ENCODE measurements at places on chromosomes 2 and 18.

- peak; percentile 82 for DNase-seq
Measured at GRCh38 chr2:218168635-218169462, 2.1 kb upstream of the CXCR1 start.

DNA sequence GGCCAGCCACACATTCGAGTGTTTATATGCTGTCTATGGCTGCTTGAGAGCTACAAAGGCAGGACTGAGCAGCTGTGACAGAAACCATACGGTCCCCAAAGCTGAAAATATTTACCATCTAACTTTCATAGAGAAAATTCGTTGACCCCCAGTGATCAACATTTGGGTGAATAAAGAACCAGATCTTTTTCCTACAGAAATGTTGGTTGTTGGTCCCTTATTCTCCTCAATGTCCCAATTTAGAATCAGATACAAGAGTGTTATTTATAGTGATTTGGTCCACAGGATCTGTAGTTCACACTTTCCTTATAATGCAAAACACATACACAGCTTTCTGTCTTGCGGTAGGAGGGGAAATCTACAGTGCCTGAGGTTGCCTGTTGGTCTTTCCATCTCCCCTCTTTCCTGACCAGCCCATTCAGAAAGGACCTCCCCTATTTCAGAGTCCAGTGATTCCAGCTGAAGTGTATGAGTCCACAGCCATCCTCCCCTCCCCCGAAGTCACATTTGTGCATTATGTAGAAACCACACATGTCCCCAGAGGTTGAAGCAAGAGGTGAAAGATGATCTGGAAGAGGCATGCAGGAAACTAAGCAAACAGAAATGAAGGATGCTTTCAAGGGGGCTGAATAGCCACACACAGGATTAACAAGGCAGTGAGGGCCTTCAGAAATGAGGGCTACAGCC is 61.9 kb downstream of the SPRED2 start:
- DNase-seq = no peak

GRCh38 chr2:128558441-128558840 is 239.8 kb upstream of the HS6ST1 start:
- DNase-seq = no peak

DNA sequence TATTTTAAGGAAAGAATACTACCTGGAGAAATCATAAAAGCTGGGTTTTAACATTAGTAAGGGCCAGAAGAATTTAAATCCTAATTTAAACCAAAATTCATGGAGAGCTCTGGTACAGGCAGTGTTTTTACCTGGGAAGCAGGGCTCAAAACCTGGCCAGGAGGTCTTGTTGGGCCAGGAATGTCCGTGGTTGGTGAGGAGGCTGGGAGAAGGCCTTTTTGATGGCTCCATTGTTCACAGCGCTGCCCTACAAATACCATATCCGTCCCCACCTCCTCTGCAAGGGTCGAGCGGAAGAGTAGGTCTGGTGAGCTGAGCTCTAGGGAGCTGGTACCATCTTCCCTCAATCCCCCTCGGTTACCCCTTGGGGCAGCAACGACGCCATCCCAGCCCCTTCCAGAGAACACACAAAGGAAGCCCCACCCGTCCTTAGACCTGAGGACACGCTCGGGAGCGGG is 10.9 kb upstream of the HOXD1 start:
- DNase-seq = no peak

DNA sequence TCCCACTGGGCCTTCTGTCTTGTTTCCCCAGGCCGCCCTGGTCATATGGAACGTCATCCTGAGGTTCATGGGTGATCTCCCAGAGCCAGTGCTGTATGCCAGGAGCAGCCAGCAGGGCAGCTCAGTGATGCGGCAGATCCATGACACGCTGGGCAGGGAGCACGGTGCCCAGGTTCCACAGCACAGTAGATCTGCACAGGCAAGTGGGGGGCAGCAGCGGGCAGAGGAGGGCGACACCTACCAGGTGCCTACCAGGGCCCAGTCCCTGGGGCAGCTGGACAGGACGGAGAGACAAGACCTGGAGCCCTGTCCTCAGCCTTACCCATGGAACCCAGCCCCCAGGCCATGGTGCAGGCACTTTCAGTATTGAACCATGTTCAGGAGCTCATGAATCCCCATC is 36.1 kb upstream of the GPR17 start:
- no peak for DNase-seq

DNA sequence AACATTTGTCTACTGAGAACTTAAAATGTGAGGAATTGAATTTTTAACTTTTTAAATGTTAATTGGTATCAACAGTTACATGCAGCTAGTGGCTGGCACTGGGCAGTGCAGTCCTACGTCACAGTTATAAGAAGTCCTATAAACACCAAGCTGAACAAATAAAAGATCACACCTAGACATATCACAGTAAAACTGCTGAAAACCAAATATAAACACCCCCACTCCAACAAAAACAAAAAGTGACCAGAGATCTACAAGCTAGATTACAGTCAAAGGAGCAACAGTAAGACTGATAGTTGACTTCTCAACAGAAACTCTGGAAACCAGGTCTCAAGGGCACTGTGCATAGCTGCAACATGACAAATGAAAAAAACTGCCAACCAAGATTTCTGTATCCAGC is 19.4 kb downstream of the TLK1 start:
- no peak for DNase-seq

GRCh38 chr2:236870370-236870769 is 215.3 kb upstream of the COPS8 start:
- no peak for DNase-seq

DNA sequence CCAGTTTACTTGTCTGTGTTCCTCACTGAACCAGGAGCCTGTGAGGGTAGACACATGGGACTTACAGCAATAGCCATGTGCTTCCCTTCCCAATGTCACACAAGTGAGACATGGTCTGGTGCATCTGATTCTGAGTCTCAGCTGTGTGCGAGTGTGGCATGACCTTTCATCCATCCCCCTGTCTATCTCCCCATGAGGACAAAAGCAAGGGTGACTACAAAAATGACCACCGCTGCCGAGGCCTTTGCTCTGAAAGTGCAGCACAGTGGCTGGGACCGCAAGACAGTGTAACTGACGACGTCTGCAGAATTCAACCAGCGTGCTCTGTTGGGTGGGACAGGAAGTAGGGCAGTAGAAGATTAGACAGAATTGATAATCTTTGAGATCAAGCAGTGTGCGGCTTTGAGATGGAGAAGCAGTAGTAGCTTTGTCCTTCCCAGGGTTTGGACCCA is 50.5 kb downstream of the RAB31 start:
- DNase-seq = no peak

- no peak for DNase-seq
Measured at GRCh38 chr2:196515051-196515450, 124.5 kb upstream of the CCDC150 start.

DNA sequence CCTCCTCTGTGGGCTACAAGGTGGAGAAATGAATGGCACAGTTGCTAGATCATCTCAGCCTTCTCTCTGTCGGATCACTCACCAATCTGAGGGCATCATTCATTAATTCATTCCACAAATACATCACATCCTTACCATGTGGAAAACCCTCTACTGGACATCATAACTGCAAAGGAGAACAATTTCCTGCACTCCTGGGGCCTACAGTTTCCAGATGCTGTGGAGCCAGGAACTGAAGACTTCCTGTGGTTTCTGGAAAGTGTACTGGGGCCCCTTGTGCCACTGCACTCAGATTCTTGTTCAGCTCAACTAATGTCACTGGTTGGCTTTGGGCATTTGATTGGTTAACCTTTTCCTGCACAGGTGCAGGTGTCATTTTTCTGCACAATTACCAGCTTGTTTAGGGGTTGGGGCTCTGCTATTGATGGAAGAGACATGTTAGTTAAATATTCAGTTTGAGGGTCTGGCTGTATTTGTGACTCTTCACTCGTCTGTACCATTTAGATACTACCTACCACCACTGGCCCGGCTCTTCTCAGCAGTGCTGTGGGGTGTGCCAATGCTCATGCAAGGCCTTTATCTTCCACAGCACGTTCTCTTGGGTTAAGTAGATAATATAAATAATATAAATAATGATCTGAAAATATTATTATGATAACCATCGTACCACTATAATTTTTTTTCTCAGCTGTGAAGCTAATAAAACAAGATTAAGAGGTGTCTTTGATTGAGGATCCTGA is 427.3 kb downstream of the TSN start:
- no peak for DNase-seq

DNA sequence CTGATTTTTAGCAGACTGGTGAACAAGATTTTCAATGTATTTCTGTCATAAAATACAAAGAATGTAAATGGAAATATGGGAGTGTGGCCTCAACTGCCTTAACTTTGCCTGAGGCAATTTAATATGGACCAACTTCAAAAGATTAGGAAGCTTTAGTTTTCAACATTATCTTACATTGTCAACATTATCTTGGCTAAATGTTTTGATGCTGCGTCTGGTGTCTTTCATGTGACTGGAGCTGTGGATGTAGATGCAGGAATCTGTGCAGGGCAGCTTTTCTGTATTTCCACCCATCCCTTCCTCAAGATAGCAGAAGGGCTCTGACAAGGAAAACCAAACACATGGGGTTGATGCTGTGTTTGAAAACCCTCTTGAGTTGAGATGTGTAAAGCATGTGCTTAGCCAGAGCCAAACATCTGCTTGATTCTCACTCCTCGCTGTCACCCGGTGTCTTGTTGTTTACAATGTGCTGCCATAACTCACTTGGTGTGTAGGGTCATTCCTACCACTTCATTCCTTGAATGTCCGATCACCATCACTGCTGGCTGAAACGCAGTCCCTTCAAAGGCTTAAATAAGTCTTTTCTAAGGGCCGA is 33.0 kb downstream of the COPS8 start:
- DNase-seq = no peak

DNA sequence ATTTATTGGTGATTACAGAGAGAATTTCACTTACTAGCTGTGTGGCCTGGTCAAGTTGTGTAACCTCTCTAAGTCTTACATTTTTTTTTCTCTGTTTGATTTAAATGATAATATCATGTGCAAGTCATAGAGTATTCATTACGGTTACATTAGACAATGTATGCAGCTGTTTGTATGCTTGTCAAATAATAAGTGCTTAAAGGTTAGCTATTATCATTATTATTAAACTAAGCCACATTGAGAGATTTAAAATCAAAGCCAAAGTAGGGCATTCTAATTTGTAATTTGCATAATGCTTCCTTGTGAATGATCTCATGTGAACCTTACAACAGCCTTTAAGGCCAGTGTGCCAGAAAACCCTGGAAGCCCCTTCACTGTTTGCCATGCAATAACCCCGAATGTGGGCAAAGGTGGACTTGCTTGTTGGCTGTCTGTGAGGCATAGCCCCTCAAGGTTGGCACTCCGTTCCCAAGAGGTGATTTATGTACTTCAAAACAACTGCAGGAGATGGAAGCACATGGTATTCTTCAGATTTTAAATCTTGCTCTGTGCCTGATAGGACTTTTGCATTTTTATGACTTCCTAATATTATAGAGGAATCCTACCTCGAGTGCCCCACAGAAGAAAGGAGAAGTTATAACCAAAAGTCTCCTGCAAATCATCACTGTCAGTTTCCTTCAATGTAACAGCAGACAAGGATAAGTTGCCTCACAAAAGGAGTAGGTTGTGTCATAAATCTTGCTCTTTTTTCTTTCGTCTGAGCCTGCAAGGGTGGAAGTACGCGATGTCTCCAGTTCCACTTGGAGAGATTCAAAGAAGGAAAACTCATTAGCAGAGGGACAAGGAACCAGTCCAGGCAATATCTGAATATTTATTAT is 272.0 kb downstream of the TGIF1 start:
- DNase-seq = no peak

GRCh38 chr2:61396005-61396404 is 74.9 kb downstream of the USP34 start:
- DNase-seq = no peak

GRCh38 chr2:61478086-61478485 is 7.2 kb upstream of the USP34 start:
- DNase-seq = no peak

DNA sequence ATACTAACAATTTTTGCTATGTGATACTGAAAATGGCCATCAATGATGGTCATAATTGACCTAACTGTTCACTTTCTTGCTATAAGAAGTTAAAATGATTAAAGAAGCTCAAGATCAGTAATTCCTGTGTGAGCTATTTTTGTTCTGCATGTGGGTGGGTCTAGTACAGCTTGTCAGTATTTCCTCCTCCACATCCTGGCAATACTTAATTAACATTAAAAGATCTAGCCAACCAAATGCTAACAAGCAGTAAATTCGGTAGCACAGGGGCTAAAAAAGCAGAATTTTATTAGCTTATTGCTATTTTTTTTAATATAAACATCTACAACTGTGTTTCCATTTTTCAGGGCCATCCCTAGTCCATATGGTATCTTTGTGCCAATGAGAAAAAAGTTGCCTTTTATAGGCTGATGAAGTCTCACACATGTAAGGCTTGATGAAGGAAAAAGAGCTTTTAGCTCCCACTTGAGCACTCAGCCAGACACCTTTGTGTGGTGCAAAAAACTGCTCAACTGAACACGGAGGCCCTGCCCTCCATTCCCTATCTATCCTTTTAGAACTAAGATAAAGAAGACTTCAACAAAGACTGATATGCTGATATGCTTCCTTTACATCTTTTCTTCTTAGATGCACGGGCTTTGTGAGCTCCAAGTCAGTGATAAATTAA is 4.9 kb upstream of the PNO1 start:
- DNase-seq = no peak

DNA sequence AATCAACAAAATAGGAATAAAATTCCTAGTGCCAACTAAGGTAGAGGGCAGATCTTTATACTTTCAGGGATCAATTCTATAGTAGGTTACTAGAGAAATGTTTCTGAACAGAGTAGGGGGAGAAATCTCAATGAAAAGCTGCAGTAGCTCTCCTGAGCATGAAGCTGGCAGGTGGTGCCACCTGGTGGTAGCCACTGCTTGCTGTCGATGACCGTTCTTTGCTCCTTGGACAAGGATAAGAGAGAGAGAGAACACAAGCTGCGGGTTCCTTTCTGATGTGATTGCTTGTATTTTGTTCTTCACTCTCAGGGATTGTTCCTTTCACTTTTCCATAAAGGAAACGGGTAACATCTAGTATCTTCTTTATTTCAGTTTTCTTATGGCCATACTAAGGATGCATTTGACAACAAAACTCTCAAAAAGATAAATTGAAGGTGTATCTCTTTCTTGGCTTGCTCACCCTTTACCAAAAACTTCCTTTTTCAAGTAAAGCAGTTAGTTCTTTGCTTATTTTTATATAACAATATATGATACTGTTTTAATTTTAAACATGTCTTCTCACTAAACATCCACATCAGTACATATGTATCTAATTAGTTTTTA is 18.6 kb upstream of the MRPL19 start:
- peak; percentile 74 for DNase-seq

DNA sequence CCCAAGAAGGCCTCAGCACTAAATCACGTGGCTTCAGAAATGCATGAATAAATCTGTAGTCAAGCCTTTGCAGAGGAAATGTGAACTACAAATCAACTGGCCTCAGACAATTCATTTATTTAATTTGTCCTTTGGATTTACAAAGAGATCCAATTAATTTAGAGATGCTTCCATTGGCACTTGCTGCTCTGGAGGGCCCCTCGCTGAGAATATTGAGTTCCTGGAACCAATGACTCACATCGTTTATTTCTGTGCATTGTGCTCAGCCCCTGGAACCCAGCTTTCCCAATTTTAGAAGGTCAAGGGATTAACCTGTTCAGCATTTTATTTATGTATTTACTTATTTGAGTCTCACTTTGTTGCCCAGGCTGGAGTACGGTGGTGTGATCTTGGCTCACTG is 47.2 kb upstream of the MGAT4A start:
- DNase-seq = no peak

- no peak for DNase-seq
Measured at GRCh38 chr2:38650717-38651116, 15.2 kb upstream of the GALM start.

GRCh38 chr2:116761864-116762263 is 1052.6 kb upstream of the DDX18 start:
- DNase-seq = no peak
